ENCODE measurements at places on chromosomes 1 and 21.

- DNase-seq, result no peak
Measured at GRCh38 chr1:13725714-13726175, 25.8 kb downstream of the PRDM2 start.

- no peak for DNase-seq
Measured at GRCh38 chr1:163821679-163822078, 499.9 kb downstream of the NUF2 start.

- no peak for DNase-seq
Measured at GRCh38 chr1:19009882-19010321, 53.4 kb upstream of the IFFO2 start.

DNA sequence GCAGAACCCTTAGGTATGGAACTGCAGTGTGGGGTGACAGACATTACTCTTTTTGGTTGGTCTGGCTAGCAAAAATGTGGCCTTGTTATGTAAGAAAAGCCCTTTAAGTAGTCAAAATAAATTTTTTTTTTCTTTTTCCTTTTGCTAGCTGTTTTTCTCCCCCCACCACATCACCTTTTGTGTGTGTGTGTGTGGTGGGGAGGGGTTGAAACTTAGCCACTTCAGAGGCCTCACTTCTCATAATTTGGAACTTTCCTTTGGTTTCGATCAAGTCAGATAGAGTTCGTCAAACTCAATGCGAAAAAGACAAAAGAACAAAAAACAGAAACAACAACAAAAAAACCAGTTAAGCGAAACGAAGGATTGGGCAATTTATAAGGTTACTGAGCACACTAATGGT lies 1.9 kb upstream of the PRMT2 start:
- DNase-seq, result no peak

DNA sequence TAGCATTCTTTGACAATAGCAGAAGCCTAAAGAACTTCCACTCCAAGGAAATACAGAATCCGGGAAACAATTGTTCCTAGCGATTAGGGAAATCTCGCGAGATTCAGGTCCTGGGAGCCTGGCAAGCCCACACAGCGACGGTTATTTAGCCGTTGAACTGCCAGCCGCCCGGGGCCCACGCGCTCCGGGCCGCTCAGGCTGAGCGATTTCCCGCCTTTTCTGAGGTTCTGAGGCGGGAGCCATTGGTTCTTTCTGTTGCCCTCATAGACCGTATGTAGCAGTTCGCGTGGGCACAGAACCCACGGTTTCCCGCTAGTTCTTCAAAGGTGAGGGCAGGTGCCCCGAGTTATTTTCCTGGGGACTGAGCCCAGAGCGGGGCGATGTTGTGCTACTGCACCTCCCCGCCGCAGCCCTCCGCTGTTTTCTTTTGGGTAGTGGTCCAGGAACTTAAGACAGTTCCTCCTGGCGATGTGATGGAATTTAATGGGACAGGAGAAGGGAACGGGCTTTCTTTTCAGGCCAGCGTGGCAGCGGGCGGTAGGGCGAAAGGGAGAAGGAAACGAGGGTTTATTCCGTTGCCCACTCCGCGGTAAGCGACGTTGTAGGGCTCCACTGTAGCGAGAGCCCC lies at the start of gene SYCP1:
TSS of gene SYCP1 (plus strand) at position 171 of the 628 bp plus-strand sequence. CDS start 602 bp downstream, outside the sequence.
- no peak for DNase-seq

DNA sequence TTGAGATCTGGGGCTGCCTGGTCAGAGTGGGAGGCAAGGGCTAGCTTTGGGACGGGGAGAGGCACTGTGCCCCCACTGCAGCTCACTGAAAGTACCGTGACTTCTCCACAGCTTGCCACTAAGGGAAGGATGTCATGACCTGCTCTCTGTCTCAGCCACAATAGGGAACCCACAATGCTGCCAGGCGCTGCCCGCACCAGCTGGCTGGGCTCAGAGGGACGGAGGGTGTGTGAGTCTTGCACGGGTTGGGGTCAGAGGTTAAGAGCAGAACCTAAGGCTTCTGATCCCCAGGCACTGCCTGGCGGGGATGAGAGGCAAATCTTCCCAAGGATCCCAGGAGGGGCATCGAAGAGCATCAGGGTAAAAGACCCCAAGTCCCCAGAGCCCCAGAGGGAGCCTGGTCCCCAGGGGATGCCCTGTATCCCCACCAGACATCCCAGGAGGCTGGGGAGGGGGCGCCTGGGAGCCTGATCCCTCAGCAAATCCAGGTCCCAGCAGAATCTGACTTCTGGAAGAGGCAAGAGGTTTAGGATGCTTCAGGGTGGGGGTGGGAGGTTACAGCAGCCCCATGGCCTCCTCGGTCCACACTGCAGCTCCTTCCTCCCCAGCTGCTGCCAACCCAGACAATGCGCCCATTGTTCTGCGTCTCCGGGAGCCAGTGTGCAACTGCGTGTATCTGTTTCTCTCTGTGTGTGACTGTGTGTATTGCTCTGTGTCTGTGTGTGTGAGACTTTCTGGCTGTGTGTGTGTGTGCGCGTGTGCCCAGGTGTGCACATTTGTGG lies 2.0 kb upstream of the MARCKSL1 start:
- no peak for DNase-seq
